Stimulated activated CD8-positive, alpha-beta memory T cell treated with anti-CD3 and anti-CD28 coated beads, Interleukin-4, amount 100 ng/mL, for 1 hour (primary cell): ENCODE measurements at places on chromosomes 7 and 10.

DNA sequence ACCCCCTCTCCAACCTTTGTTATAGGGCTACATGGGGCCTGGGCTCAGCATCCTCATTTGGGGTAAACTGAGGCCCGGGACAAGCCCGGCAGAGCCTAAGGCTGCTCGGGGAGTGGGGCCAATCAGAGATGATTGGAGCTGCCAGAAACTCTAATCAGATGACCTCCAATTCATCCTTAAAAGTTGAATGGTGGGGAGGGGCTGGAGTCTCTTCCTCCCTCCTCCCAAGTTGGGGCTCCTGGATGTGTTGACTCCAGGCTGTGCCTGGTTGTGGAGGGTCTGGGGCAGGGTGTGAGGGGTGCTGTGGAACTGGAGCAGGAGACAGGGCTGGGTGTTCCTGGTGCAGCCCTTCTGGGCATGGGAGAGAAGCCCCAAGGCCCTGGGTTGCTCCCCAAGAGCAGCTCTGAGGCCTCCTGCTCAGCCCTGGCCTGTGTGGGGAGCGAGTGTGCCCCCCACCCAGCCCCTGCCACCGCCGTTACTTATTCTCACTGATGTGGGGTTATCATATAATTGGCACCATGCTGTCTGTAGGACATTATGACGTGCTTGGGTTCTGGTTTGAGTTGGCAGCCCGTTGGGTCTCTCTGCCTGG lies 2.2 kb downstream of the BHLHA15 start:
- no peak for DNase-seq

DNA sequence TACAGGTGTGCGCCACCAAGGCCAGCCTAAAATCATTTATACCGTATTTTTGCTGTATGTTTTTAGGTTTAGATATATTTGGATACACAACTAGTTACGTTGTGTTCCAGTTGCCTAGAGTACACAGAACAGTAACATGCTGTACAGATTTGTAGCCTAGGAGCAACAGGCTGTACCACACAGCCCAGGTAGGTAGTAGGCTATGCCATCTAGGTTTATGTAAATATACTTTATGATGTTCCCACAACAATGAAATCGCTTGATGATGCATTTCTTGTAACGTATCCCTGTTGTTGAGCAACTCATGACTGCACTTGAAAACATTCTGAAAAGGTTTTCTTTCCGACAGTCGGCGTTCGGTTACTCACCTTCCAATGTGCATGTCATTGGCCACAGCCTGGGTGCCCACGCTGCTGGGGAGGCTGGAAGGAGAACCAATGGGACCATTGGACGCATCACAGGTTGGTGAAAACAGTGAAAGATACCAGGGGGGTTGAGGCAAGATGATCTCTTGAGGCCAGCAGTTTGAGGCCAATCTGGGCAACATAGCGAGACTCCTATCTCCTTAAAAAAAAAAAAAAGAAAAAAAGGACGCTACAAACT lies 7.7 kb downstream of the PNLIP start:
- no peak for DNase-seq

GRCh38 chr7:69677054-69677852 lies 79.0 kb downstream of the AUTS2 start:
- no peak for DNase-seq

- no peak for DNase-seq
Observed at GRCh38 chr10:125060482-125060825, 99.9 kb downstream of the CTBP2 start.

- no peak for DNase-seq
Observed at GRCh38 chr7:87190783-87191182, 28.7 kb downstream of the TMEM243 start.

GRCh38 chr10:28722065-28722803 lies 44.9 kb downstream of the BAMBI start:
- no peak for DNase-seq

GRCh38 chr7:147756300-147756699 lies 834.3 kb upstream of the C7orf33 start:
- DNase-seq: no peak

DNA sequence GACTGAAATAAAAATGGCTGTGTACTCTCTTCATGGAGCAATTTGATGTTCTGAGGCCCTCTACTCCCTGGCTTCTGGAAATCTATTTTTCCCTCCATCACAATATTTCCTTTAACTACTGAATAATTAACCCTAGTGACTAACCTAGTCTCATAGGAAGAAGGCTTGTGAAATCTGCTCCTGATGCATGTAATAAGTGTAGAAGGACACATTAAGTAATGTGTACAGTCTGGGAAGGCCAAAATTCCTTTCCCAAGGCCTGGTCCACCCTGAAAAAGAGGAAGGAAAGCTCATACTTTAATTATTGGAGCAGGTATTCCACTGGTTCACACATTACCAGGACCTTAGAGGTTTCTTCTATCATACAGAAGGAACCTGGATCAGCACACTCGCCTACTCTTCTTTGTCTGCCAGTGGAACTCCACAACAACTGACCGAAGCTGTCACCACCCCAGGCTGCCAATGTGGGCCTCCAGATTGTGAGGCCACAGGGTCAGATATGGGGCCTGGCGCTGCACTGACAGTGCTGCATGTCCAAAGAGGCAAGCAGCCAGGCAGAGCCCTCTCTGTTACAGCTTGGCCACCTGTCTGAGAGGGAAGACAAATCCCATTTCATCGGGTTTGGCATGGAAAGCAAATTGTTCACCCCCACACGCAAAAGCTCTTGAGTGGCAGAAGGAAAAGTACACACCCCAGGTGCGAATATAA lies 54.4 kb upstream of the FAM133B start:
- no peak for DNase-seq
